ENCODE measurements at places on chromosomes 12 and 14. TPM values are rescaled to one million over a fixed set of nuclear protein-coding genes. Genes with fewer than 3 reads are reported as not detected.

The STAC3 gene
- 1.4 TPM for total RNA-seq

The CPNE6 gene
- total RNA-seq = not detected

The ANAPC7 gene
- total RNA-seq = 31.8 TPM

The PLEKHG7 gene
- total RNA-seq = not detected

GRCh38 chr12:96502949-96503532 lies 13.7 kb downstream of the CFAP54 start:
- DNase-seq = no peak

DNA sequence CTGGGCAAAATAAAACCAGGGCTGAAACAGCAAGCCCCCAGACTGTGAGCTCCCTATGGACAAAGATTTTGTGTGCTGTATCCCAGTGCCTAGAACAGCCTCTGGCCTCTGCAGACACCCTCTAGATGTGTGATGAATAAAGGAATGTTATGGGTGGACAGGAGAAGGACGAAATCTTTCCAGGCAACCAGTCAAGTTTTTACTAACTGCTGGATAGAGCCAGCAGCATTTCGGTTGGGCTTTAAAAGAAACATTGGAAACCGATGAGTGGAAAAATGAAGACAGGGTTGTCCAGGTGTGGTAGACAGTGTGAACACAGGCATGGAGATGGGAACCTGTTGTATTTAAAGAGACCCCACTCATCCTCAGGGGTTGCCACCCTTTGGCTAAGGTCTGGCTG lies 4.0 kb downstream of the CHGA start:
- DNase-seq = no peak

DNA sequence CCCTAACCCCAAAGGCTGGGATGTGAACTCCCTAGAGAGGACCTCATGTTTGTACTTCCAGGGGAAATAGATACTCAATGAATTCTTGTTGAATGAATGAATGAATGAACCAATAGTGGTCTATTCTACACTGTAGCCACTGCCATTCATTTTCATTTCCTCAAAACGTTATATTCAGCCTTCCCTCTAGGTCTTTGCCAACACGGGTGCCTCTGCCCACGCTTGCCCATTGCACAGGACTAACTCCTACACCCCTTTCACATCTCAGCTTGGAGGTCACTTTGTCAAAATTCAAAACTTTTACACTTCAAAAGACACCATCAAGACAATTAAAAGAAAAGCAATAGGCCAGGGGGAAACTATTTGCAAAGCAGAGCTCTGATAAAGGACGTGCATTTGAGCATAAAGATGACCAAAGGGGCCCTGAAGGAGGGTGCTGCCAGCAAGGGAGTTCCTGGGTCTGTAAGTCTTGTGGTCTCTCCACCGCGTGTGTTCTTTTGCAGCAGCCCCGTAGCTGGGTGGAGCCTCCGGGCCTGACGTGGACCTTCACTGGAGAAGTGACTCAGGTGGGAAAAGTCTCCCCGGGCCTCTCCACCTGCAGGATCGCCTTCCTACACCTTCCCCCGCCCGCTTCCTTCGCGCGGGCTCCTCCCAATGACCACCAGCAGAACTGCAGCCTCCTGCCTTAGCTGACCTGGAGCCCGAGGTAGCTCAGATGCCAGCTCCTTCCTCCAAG lies 31.5 kb downstream of the TMEM63C start:
- DNase-seq = no peak

DNA sequence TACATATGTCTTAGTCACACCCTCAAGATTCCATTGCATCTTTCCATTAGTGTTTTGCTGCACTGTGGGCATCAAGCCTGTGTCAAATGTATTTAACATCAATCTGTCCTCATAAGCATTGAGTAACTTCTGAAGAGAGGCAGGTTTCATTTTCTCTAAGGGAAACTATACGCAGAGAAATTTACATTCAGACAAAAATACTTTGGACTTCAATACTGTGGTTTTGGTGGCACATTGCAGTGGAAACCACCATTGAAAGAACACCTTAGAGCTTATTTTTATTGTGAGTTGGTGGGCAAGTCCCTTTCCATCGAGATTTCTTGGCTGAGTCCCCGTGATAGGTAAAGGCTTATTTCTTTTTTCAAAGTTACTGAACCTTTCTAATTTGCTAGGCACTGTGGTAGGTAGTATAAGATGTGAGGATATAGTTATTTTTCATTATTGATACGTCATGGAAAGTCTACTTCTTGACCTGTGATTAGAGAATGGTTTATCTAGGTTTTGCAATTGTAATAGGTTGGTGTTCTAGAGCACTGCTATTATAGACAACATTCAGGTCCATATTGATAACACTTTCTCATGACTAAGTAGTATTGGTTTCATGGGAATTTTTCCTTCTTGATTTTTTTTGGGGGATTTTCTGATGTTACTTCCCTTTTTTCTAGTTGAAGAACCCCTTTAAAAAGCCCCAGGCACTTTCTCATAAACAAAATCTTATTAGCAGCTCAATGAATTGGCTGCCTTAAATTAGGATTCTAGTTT lies 81.9 kb downstream of the CFAP54 start:
- DNase-seq = no peak
